ENCODE measurements at places on chromosomes 5 and 9.

DNA sequence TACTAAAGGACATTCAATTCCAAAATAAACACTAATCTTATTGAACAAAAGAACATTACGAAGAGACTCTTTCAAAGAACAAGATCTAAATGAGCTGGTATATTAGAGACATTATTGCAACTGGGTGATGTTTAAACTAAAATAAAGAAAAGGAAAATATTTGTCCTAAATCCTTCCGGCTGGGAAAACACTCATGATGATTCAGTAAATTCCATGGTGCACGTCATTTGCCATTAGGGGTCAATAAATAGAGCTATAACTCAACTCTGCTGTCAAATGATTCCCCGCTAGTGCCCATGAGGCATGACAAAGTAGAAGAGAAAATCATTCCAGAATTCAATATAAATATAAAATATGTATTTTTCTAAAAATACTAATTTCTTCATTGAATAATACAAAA is 565.5 kb upstream of the TUSC1 start:
- no peak for DNase-seq

DNA sequence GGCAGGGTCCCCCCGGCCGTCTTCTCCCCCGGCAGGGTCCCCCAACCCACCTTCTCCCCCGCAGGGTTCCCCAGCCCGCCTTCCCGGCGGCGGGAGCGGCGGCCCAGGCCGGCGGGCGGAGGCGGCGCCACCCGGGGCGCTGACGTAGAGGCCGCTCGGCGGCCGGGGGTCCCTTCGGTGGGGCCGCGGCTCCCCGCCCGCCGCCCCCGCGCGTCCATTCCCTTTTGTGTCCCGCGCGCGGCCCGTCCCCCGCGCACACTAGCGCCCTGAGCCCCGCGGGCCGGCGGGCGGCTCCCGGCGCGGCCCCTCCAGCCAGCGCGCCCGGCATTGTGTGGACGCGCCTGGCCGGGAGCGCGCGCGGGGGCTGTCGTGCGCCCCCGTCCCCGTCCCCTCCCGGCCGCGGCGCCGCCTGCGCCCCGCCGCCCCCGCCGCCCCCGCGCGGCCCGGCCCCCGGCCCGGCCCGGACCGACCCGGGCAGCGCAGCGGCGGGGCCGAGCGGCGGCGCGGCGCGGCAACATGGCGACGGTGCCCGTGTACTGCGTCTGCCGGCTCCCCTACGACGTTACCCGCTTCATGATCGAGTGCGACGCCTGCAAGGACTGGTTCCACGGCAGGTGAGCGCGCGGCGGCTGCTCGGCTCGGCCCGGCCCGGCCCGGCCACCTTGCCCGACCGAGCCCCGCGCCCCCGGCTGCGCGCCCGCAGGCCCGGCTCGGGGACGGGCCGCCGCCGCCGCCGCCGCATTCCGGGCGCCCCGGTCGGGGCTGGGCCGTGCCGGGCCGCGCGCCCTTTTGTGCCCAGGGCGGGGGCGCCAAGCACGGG is at the start of gene PHF2:
Gene PHF2 (plus strand): TSS at position 327 of the 820 bp plus-strand sequence. CDS start 190 bp downstream, at position 517.
- DNase-seq: no peak

GRCh38 chr9:94101162-94101853 is 17.0 kb downstream of the PTPDC1 start:
- DNase-seq: no peak

GRCh38 chr5:153496835-153497234 is 6.4 kb downstream of the GRIA1 start:
- no peak for DNase-seq

DNA sequence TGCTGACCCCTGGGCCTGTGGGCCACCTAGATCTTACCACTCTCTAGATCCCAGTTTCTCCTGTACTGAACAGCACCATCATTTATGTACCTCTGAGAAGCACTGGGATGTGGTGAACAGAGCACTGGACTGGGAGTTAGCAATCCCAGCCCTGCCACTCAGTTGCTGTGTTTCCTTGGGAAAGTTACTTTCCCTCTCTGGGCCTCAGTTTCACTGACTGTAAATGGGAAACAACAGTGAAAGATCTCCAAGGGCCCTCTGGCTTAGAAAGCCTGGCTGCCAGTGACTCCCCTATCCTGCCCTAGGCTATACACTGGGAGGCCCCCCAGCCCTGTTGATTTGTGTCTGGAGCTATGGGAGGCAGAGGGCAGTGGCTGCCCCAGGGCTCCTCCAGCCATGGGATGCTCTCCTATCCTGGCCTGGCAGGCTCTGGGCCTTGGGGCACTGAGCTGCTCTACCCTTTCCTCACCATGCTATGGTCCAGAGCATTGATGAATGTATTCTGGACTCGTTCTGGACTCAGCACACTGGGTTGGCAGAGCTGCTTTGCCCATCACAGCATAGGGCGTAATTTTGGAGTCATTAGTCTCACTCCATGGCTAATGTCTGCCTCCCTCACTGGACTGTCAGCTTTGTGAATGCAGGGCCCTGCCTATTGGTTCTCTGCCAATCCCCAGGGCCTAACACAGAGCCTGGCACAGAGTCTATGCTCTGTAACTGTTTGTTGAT is 99.3 kb downstream of the RGS3 start:
- DNase-seq: no peak

DNA sequence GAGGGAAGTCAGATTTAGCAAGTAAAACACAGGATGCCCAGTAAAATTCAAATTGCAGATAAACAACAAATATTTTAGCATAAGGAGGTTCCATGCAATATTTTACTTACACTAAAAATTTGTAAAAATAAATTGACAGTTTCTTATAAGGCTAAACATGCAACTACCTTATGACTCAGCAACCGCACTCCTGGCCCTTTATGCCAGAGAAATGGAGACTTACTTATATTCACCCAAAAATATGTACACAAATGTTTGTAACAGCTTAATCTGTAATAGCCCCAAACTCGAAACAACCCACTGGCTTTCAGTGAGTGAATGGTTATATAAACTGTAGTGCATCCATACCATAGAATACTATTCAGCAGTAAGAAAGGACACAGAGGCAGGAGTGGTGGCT is 28.6 kb upstream of the TRIM14 start:
- no peak for DNase-seq
